Left ventricle myocardium superior (tissue), 1 donor: ENCODE measurements at places on chromosomes 3 and 15.

- DNase-seq: no peak
Observed at GRCh38 chr3:69817988-69818387, 78.7 kb downstream of the MITF start.

- DNase-seq: no peak
Observed at GRCh38 chr3:167798443-167798842, 62.9 kb downstream of the SERPINI1 start.

GRCh38 chr3:37920156-37920699, 58.5 kb downstream of the CTDSPL start:
- no peak for DNase-seq

- DNase-seq: no peak
Observed at GRCh38 chr3:159761848-159762635, 226.6 kb upstream of the IL12A start.

DNA sequence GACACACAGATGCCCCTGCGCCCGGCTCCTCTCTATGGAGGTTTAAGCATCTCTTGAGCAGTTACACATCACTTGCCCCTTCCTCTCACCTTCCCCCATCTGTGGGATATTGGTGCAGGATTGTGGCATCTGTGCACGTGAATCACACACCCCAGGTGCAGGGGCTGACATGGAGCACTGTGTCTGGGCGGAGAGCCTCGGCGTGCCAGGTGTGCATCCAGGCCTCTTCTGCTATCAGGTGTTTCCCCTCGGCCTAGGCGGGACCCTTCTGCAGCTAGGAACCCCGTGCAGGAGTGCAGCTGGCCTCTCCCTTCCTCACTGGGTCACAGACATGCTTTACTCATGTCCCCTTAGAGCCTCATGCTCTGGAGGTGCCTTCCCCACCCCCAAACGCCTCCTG, 33.4 kb upstream of the MUC13 start:
- DNase-seq: no peak

GRCh38 chr3:112786881-112787579, 59.6 kb downstream of the CD200R1L start:
- no peak for DNase-seq

DNA sequence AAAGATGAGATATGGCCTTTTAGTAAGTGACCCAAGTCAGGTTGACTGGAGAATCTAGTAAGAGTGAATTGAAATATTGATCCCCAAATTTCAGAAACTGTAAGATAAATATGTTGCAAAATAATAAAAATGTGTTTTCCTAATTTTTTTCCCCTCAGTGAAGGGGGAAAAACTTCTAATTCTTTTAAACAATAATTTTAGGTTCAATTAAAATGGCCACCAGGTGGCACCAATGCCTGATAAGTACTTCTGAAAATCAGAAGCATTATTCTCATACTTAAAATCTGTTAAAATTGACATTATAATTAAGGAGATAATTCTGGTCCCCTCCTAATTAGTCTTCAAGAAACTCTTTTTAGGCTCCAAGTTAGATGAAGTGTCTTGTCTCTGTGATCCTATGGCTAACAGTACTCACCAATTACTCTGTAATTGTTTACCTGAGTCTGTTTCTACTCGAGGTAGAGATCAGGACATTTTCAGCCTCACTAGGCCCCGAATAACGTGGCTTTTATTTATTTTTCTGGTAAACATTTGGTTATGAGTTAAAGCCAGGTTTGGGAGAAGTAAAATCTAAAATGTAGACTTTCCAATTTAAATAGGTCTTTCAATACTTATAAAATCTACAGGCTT, 52.6 kb downstream of the NMD3 start:
- no peak for DNase-seq

GRCh38 chr15:40340038-40340739, 550 bp downstream of the CCDC9B start:
- peak; percentile 94 for DNase-seq

DNA sequence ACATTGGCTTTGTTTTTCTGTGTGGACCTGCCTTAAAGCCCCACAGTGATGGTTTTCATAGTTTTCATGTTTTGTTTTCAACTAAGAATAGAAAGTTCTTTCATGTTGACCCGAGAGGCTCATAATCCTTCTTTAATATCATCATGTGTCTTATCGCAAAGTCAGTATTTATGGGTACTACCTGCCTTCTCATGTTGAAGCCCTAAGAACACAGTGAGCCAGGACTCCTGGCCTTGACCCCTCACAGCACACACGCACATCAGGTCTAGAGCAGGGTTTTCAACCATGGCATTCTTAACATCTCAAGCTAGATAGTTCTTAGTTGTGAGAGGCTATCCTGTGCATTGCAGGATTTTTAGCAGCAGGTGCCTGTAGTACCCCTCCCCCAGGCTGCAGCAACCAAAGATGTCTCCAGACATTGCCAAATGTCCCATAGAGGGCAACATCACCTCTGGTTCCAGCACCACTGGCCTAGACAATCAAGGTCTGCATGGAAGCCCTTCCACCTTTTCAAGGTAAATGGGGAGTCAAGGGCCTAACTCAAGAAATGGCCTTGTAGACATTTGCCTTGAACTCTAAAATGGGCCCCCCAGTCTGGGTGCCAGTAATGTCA, 118.3 kb downstream of the MTHFS start:
- no peak for DNase-seq

- DNase-seq: no peak
Observed at GRCh38 chr3:42608581-42608980, 8.1 kb downstream of the NKTR start.

GRCh38 chr3:59424268-59425010, 374.6 kb upstream of the CFAP20DC start:
- DNase-seq: no peak

GRCh38 chr3:28008235-28008634, 233.2 kb upstream of the CMC1 start:
- no peak for DNase-seq
